ENCODE measurements at places on chromosomes 16 and 17.

GRCh38 chr17:62760059-62760944 is 47.8 kb downstream of the MARCHF10 start:
- no peak for DNase-seq

DNA sequence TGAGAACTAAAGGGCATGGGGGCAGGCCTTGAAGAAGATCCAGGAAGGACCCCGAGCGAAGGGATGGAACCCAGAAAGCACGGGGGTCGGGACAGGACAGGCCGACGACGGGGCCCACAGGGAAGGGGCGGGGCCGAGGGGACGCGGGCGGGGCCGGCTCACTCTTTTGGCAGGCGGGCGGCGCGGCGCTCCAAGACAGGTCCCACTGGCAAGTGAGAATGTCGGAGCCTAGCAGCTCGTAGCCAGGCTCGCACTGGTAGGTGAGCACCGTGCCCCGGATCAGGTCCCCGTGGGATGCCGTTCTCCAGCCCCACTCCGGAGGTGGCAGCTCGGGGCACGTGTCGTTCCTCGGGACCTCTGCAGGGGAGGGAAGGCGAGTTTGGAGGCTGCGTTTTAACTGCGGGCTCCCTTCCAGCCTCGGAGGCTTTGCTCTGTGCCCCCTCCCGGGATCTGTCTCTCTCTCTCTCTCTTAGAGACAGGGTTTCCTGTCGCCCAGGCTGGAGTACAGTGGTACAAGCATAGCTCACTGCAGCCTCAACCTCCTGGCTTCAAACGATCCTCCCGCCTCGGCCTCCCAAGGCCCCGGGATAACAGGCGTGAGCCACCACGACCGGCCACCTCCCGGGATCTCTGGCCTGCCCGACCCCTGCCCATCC is 13.7 kb upstream of the CDIPT start:
- no peak for DNase-seq

- DNase-seq: no peak
Observed at GRCh38 chr17:19304209-19304608, 58.3 kb downstream of the B9D1 start.

- DNase-seq: no peak
Observed at GRCh38 chr17:78130090-78130436, 508 bp upstream of the TMC8 start.

DNA sequence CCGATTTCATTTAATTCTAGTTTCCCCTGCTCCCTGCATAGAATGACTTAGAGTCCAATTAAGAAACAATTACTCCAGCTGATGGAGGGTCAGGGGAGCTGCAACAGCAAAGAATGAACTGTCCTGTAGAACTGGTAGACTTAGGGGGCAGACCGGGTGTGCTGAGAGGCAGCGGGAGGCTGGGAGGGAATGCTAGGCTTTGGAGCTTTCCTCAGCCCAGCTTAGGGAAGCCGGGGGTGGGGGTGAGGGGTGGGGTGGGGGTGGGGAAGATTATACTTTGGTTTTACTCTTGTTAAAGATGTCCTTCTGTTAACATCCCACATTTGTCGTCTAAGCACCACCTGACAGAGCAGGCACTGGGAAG is 458.6 kb upstream of the ASIC2 start:
- no peak for DNase-seq

GRCh38 chr16:30875871-30876801 is 17.7 kb downstream of the BCL7C start:
- DNase-seq: no peak

GRCh38 chr16:62814891-62815290 is 778.7 kb upstream of the CDH8 start:
- DNase-seq: no peak

- DNase-seq: peak; percentile 40
Observed at GRCh38 chr16:83345846-83346640, 461.7 kb upstream of the HSBP1 start.

DNA sequence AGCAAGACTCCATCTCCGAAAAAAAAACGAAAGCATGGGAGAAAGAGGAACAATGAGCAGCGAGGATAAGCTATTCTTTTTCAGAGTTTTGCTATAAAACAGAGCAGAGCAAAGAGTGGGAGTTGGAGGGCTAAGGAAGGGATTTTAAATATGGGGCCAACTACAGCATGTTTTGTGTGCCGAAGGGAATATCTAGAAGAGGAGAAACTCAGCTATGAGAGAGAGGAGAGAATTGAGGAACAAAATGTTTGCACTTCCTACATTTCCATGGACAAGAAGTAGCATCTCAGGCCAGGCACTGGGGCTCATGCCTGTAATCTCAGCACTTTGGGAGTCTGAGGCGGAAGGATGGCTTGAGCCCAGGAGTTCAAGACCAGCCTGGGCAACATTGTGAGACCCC is 13.1 kb upstream of the GRB2 start:
- DNase-seq: no peak

- DNase-seq: no peak
Observed at GRCh38 chr17:70492368-70492767, 323.0 kb downstream of the KCNJ2 start.

DNA sequence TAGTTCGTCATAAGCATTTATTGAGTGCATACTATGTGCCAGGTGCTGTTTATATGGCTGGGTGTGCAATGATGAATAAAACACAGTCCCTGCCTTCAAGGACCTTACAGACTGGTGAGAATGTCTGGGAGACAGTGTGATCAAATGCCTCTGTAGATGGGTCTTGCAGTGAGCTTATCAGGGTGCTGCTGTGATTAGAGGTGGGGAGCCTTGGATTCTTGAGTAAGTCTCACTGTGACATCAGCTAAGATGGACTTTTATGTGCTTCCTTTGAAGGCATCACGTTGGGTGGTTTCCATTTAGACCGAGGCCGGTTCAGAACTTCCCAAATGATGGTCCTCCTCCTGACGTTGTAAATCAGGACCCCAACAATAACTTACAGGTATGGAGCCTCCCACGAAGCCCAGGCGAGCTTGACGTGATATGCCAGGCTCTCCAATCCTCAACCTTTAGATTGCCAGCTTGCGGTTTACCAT is 10.0 kb downstream of the HERPUD1 start:
- DNase-seq: no peak

- DNase-seq: no peak
Observed at GRCh38 chr16:82860071-82860470, 233.3 kb downstream of the CDH13 start.

DNA sequence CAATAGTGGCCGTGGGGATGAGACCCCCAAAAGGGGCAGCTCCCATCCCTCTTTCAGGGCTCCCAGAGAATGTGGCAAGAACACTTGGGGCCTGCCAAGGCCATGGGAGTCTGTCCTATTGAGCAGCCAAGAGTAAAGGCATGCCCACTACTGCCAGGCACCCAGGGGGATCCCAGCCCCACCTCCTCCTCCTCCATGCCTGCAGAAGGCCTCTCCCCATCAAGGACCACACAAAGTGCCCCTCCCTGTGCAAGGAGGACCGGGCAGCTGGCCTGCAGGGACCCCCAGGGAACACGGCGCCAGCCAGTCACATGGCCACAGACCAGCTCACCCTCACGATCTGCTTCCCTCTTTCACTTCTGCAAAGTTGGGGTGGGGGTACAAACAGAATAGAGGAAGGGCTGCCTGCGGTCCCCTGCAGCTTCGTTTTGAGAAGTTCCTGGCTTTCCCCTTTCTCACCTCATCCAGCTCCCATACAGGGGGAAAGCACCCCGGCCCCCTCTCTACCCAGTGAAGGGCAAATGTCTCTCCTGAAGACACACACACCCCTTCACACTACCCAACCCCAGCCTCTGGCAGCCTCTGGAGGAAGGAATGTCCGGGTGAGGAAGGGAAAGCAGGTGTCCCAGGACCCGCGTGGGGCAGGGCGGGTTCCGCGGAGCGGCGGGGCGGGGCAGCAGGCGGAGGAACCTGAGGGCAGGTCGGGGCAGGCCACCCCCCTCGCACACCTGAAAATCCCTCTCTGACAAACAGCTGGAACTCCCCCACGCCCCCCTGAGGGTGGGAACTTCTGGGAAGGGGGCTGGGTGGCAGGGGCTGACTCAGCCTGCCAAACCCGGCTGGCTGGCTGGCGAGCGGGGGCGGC is 2.0 kb downstream of the PPP1R9B start:
- DNase-seq: peak; percentile 45

Data from NCI-H1105 (cell line).